Stimulated activated CD8-positive, alpha-beta memory T cell treated with anti-CD3 and anti-CD28 coated beads, Interleukin-4, amount 100 ng/mL, for 4 hours (primary cell): ENCODE measurements at places on chromosomes 6 and 20.

GRCh38 chr6:79031821-79032590 is 46.0 kb downstream of the PHIP start:
- DNase-seq, result no peak

- DNase-seq, result no peak
Measured at GRCh38 chr20:22823119-22823518, 212.0 kb upstream of the SSTR4 start.

DNA sequence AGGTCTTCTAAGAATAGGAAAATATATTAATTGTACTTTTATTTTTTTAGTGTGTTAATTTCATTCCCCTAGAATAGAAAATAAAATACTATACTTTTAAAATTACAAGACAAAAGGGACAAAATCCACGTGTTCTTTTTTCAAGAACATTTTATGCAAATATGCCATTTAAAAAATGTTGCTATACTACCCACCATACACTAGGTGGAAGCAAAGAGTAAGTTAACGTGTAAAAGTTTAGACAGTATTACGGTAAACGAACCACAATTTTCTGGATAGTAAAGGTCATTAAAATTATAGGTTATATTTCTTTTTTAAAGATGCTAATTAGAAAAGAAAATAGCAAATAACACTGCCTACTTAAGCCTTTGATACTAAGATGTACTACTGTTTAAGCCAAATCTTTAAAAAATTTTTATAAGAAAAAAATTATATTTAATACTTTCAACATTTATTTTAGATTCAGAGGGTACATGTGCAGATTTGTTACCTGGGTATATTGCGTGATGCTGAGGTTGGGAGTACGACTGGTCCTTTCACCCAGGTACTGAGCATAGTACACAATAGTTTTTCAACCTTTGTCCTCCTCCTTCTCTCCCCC is 287.6 kb downstream of the PHF3 start:
- no peak for DNase-seq

- DNase-seq, result no peak
Measured at GRCh38 chr20:47773371-47773786, 11.9 kb downstream of the SULF2 start.

DNA sequence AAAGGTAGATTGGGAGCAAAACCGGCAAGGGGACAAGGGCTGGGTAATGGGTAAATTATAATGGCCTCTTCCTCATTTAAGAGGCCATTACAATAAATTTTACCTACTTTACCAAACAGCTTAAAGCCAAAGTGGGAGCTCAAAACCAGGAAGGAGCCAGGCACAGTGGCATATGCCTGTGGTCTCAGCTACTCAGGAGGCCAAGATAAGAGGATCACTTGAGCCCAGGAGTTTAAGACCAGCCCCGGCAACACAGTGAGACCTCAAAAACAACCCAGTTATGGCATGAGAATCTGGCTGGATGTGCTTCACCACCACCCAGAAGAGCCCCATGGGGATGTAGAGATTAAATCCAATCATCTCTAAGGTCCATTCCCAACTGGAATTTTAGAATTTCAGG is 52.9 kb upstream of the TAF8 start:
- DNase-seq, result no peak

- DNase-seq, result no peak
Measured at GRCh38 chr20:1287787-1288569, 21.9 kb downstream of the SNPH start.

DNA sequence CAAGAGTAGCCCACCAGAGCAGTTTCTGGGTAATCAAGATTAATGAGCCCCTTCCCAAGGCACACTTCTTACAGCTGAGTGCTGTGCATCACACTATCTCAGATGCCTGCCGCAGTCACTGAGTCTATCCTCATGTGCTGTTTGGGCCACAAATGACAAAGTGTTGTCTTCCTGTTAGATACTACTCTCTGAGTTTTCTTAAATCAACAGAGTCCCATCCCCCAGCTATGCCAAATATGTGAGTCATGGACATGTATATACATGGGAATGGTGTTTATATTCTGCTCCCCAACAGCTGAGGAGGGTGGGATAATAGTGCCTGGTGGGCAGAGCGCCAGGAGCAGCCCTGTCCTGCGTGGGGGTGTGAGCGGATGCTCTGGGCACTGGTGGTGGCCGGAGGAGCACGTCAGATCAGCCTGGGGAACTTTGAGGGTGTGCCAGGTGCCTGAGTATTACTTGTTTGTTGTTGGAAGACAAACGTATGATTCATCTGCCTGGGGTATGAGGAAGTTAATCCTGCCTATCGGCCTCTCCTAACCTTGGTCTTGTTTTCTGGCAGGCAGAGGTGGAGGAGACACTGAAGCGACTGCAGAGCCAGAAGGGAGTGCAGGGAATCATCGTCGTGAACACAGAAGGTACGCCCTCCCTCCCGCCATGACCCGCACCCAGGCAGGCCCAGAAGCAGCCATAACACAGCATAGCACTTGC is 9.6 kb downstream of the DYNLRB1 start:
- no peak for DNase-seq
